ENCODE measurements at places on chromosomes 1 and 21.

DNA sequence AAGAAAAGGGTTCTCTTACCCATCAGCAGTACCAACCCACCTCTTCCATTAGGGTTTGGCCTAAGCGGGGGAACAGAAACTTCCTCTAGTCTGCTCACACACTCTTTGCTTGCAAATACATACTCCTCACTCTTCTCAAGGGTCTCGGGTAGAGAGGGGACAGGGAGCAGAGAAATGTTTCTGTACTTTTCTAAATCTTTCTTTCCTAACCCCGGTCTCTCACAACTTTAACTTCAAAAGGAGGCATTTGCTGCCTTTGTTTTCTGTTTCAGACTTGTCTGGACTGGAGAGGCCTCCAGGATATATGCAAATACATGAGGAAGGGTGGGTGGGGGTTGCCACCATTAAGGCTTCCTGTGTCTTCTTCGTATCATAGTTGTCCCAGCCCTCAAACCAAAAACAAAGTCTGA is 10.5 kb upstream of the LAX1 start:
- no peak for DNase-seq

- DNase-seq = no peak
Measured at GRCh38 chr1:2047749-2048729, 2.2 kb upstream of the PRKCZ start.

DNA sequence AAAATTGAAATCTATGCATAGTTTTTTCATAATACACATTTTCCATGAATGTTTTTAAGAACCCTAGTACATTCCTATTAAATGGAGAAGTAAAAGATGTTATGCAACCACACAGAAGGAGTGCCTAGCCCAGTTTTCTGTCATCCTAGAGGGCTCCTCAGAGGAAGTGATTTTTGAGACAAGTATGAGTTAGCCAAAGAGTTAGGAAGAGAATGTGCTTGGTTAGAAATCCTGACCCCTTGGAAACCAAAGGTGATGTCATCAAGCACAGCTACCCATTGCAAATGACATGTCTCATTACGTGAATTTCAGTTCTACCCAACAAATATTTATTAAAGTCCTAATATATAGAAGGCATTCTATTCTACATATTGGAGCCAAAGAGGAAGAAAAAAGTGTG is 88.9 kb upstream of the TNFSF4 start:
- DNase-seq = peak; percentile 17

GRCh38 chr1:10829965-10830515 is 33.6 kb upstream of the CASZ1 start:
- DNase-seq = no peak

DNA sequence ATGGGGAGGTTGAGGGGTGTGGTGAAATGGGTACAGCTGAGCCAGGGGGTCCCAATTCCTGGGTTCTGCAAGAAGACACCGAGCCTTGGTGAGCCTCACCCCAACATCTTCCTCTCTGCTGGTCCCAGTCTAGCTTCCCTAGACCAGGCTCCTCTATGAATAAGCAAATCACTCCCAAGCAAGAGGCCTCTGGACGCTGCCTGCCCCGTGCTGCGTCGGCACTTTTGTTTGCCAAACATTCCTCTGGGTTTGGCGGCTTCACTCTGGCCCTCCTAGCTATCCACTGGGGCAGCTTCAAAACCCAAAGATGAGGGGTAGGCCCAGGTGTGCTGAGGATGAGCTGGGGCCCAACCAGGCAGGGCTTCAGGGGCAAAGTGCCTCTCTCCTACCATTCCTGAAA is 137.1 kb upstream of the CD34 start:
- DNase-seq = peak; percentile 26

All from fibroblast of pulmonary artery (primary cell).